Effector memory CD4-positive, alpha-beta T cell (primary cell): ENCODE measurements at places on chromosomes 7 and 10.

GRCh38 chr7:124697746-124698145, 67.8 kb downstream of the GPR37 start:
- no peak for DNase-seq

GRCh38 chr7:50391386-50391785, 58.8 kb downstream of the FIGNL1 start:
- no peak for DNase-seq

DNA sequence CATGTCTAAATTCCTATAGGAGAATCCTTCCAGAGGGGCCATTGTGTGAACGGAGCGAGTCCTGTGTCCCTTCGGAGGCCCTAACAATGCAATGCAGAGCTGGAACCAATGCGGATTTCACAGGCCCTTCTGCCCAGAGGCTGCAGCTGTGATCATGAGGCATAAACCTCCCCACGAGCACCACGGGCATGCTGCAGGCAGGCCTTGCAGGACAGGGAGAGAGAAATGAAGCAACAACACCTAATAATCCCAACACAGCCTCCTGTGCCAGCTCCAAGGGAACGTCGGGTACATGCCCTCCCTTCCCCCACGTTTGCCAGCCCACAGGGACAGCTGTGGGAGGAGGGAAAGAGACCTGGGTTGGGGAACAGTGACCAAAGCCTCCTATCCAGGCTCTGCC, 74.4 kb downstream of the TNS3 start:
- DNase-seq = no peak

- DNase-seq = peak; percentile 20
Observed at GRCh38 chr7:158828133-158829020, 932 bp downstream of the ESYT2 start.

GRCh38 chr7:3007696-3008095, 36.0 kb downstream of the CARD11 start:
- no peak for DNase-seq

GRCh38 chr10:8306685-8307364, 252.3 kb downstream of the GATA3 start:
- no peak for DNase-seq

DNA sequence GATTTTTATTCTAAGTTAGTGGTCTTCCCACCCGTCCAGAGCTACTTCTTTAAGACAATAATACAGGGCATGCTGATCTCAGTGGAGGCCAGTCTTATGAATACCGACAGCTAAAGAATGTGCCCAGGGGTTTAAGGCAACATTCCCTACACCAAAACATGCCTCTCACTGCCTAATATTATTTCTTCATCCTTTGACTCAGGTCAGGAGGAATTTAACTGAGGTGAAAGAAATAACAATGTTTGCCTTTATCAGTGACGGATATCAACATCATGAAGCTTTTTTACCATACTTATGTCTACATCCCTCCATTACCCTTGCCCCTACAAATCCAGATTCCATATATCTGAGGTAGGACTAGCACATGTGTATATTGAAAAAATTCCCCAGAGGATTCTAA, 33.3 kb upstream of the TES start:
- no peak for DNase-seq

DNA sequence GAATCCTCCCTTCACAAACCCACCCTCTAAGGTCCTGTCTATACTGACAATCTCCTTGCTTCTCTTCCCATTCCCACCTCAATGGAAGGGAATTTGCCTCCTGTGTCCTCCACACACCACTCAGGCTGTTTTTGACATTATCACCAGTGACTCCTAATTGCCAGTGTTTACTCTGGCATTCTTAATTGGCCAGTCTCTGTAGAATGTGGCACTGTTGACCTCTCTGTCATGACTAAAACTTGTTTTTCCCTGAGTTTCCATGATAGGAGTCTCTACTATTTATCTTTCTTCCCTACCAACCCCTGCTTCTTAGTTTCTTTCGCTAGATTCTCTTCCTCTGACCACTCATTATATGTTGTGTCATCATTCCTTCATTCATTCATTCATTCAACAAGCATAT, 12.1 kb downstream of the SLC16A12 start:
- no peak for DNase-seq

- no peak for DNase-seq
Observed at GRCh38 chr7:85184599-85185423, 2.0 kb downstream of the SEMA3D start.

GRCh38 chr10:98285416-98285815, 17.4 kb upstream of the LOXL4 start:
- no peak for DNase-seq

- DNase-seq = no peak
Observed at GRCh38 chr10:70804421-70804808, 11.3 kb upstream of the SGPL1 start.

GRCh38 chr7:112933598-112933997, 143.4 kb upstream of the TMEM168 start:
- DNase-seq = no peak

- no peak for DNase-seq
Observed at GRCh38 chr10:63738410-63738809, 217.2 kb downstream of the REEP3 start.

DNA sequence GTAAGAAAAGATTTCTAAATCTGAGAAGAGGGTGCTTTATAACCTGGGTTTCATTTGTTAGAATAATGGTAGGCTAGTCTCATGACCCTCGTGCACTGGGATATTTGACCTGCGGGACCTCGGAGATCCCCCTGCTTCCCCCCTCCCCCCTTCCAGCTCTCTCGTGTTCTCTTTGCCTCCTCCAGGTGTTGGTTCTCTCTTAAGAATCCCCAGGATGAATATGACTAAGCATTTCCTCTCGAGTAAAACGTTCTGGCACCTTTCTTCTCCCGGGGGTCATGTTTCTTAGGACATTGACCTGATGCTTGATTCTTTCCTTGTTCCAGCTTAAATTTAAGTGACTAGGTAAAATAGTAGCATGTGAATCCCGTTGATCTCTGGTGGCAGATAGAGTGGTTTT, 71.2 kb downstream of the SHH start:
- no peak for DNase-seq

- peak; percentile 14 for DNase-seq
Observed at GRCh38 chr10:103845972-103846371, 9.4 kb downstream of the SH3PXD2A start.

DNA sequence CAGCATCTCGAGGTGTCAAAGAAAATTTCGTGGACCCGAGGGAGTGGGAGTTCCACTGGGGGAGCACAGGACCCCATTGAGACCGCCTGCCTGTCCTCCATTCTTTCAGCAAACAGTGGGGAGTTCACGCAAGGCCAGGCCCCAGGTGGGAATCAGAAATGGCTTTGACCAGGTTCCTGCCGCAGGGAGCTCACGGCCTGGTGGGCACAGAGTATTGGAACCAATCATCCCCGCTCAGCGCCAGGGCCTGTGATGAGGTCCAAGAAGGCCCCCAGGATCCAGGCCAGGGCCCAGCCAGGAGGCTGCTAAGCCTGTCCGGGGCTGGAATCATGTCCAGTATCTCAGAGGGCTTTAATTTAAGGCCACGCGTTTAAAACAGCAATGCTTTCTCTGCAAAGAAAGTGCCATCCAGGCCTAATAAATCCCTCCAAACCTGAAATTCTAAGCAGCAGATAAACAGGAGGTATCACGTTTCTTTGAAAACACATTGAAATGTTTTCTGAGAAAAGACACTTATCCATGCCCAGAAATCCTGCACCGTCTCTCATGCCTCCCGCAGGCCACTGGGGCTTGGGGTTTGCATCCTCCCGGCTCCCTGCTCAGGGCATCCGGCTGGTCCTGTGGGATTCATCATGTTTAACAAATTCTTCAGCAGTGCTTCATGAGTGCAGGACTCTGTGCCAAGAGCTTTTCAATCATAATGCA, 125.7 kb downstream of the OAT start:
- DNase-seq = no peak

GRCh38 chr10:97590748-97591495, 1.4 kb downstream of the C10orf62 start:
- no peak for DNase-seq

DNA sequence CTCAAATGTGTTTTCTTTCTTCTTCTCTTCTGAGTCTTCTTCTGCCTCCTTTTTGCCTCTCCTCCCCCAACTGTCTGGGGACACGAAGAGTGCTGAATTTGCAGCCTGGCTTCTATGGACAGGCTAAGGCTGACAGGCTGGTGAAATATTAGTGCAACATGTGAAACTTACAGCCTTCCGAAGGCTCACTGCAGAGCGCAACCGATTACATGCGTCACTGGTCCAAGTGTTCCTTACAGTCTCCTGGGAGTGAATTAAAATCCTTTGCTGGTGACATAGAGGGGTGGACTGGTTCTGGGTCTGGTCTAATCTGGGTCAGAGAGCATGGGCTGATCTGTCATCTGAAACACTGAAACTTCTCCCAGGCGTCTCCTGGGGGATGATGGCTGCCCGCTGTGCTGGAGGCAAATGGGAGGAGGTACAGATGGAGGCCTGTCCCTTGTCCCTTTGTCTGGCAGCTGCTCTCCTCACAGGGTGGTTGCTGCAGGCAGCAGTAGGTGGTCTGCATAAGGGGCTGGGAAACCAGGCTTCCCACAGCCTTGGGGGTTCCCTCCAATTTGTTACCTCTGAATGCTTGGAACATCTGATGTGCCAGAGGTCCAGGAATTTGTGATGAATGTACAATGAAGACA, 143.8 kb upstream of the BMPER start:
- DNase-seq = no peak

- no peak for DNase-seq
Observed at GRCh38 chr10:100713049-100713858, 32.1 kb upstream of the PAX2 start.

- no peak for DNase-seq
Observed at GRCh38 chr10:36188080-36188453, 546.0 kb upstream of the FZD8 start.

DNA sequence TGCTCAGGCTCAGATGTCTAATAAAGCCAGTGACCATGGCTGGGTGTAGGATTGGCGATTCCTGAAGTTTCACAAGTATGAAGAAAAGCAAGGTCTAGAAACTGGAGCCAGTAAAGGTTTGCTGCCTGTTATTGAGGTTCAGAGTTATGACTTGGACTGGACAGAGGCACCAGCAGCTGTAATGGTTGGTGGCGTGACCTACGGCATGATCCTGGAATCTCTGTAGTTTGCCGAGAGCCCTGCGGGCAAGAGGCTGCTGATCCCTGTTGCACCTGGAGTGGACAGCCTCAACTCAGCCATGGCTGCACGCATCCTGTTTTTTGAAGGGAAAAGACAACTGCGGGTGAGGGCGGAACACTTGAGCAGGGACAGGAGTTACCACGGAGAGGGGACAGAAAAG, 22.4 kb upstream of the SNX13 start:
- no peak for DNase-seq

DNA sequence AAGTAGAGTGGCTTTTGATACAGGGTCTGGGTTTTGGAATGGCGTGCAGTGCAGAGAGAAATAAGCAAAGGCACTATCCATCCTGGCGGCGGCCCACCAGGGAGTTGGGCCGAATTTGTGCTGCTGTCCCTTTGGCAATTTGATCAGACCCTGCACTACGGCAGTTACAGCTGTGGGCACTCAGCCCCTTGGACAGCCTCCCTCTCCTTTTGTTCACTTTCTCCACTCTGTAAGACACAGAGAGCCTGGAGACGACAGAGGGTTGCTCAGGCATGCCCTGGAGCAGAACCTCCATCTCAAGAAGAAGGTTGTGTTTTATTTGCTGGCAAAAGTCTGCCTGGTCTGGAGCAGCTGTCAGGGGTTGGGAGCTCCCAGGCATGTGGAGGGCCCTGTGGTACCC, 55.8 kb downstream of the LHPP start:
- no peak for DNase-seq

DNA sequence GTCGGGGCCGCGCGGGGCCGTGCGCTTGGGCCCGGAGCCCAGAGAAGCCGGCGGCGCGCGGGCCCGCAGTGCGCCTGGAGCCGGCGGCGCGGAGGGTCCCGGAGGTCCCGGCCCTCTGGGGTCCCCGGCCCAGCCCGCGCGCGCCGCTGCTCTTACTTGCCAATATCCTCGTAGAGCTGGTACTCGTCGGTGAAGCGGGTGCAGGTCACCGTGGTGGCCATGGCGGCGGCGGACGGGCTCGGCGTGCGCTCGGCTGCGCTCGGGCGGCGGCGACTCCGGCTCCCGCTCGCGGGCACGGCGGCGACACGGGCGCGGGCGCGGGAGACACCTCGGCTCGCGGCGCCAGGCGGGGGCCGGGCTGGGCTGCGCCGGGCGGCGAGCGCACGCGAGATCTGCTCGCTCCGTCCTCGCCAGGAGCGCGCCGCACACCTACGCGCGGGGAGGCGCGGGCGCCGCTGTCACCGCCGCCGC, at the start of gene CAMK2B:
CAMK2B (minus strand) TSS at position 394 of the 471 bp plus-strand sequence; CDS start at position 221, 173 bp downstream.
- DNase-seq = no peak

- DNase-seq = no peak
Observed at GRCh38 chr10:58932126-58932525, 244.3 kb upstream of the PHYHIPL start.

DNA sequence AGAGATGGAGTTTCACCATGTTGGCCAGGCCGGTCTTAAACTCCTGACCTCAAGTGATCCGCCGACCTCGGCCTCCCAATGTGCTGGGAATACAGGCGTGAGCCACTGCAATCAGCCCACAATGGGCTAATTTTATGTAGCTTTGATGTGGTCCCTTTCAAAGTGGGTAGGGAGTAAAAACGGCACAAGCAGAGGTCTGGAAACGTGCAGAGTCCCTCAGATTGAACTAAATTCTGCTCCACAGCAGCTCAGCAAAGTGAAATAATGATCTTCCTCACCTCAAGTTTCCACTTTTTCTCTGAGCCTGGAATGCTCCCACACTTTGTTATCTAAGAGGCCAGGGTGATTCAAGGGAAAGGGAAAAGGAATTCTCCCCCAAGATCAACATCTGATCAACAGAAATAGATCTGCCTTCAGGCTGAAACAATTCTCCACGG, 6.1 kb downstream of the CCDC3 start:
- DNase-seq = no peak

DNA sequence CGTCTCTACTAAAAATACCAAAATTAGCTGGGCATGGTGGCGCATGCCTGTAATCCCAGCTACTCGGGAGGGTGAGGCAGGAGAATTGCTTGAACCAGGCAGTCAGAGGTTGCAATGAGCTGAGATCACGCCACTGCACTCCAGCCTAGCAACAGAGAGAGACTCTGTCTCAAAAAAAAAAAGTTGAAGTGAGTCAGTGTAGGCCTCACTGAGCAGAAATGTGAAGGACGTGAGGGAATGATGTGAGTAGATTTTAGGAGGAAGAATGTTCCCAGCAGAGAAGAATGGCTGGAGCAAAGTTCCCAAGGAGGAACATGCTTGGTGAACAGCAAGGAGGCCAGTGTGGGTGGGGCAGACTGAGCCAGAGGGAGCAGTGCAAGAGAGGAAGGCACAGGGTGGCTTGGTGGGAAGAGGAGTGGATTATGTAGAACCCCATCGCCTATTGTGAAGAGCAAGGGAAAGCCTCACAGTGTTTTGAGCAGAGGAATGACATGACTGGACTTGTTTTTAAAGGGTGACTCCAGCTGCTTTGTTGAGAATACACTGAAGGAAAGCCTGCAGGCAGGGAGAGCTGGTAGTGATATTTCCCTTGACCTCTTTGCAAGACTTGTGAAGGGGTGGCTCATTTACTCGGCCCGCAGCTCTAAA, 708.7 kb downstream of the SUGCT start:
- no peak for DNase-seq
